ENCODE measurements at places on chromosomes 1 and 21. TPM values are rescaled to one million over a fixed set of nuclear protein-coding genes. Genes with fewer than 3 reads are reported as not detected.

DNA sequence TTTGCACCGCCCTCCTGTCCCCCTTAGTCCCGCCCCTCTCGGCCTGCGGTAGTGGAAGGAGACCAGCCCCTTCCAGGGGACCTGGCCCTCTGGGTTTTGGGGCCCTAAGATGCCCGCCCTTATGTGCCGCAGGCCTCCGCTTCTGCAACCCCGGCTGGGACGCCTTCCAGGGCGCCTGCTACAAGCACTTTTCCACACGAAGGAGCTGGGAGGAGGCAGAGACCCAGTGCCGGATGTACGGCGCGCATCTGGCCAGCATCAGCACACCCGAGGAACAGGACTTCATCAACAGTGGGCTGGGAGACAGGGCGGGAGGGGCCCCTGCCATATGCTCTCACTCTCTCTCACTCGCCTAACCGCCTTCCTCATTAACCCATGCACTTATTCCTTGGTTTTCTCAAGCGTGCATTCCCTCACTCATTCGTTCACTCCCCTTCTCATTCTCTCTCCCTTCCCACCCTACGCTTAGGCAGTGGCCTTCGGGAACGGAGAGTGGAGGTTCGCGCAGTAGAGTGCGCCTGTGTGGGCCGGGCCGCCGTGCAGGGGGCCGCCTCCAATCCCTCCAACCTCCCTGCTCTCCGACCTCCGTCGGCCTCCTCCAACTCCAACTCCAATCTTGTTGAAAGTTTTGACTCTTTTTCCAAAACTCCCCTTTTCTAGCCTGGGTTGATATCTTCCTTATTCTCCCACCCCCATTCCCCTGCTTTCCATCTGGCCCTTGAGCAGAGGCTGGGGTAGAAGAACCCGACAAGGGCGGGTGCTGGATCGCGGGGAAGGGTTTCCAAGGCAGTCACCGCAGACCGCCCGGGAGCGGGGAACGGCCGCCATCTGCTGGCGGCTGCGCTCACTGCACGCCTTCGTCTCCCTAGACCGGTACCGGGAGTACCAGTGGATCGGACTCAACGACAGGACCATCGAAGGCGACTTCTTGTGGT, 15.2 kb downstream of the BCAN start:
- peak overlapping the region; percentile 23 for H3K4me3 ChIP-seq
- DNase-seq = no peak
- no peaks in the 10 kb centered on the region for H3K36me3 ChIP-seq
- H3K4me1 ChIP-seq = peaks cover 51% of the 10 kb centered on the region

- peaks cover 19% of the 10 kb centered on the region for H3K4me1 ChIP-seq
- no peaks in the 10 kb centered on the region for H3K27me3 ChIP-seq
- no peak for DNase-seq
- H3K27ac ChIP-seq = peak overlapping the region; percentile 25
- no peak overlapping the region for H3K4me3 ChIP-seq
Measured at GRCh38 chr1:114003431-114003830, 24.2 kb downstream of the OLFML3 start.

GRCh38 chr1:112673592-112674439, 643 bp upstream of the MOV10 start:
- DNase-seq = no peak
- peaks cover 30% of the 10 kb centered on the region for H3K4me1 ChIP-seq
- H3K27me3 ChIP-seq = no peaks in the 10 kb centered on the region
- H3K36me3 ChIP-seq = no peaks in the 10 kb centered on the region
- H3K27ac ChIP-seq = peak overlapping the region; percentile 93
- peak overlapping the region; percentile 75 for H3K4me3 ChIP-seq

GRCh38 chr1:235864931-235865525, 1.7 kb downstream of the LYST start:
- H3K36me3 ChIP-seq = no peaks in the 10 kb centered on the region
- H3K27me3 ChIP-seq = no peaks in the 10 kb centered on the region
- H3K4me1 ChIP-seq = peaks cover 53% of the 10 kb centered on the region
- H3K4me3 ChIP-seq = peak overlapping the region; percentile 98
- H3K27ac ChIP-seq = peak overlapping the region; percentile 99
- no peak for DNase-seq

GRCh38 chr1:44568128-44568900, 106.0 kb downstream of the TMEM53 start:
- DNase-seq = no peak
- no peaks in the 10 kb centered on the region for H3K4me1 ChIP-seq
- no peaks in the 10 kb centered on the region for H3K36me3 ChIP-seq
- H3K27ac ChIP-seq = no peak overlapping the region
- no peaks in the 10 kb centered on the region for H3K27me3 ChIP-seq

DNA sequence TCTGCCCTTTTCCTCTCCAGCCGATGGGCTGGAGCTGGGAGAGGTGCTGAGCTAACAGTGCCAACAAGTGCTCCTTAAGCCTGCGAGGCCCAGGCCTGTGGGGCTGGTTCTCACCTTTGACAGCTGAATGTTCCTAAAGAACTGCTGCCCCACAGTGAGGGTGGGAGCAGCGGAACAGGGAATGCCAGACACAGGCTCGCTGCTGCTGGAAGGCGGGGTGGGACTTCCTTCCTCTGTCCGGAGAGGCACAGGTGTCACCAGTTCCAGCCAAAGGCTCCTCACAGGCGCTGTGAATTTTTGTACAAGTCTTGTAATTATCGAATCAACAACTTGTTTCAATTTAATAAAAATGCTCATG, 47.1 kb downstream of the COQ8A start:
- DNase-seq = no peak
- no peak overlapping the region for H3K27ac ChIP-seq
- H3K4me3 ChIP-seq = no peak overlapping the region
- H3K27me3 ChIP-seq = no peaks in the 10 kb centered on the region
- H3K36me3 ChIP-seq = peaks cover 41% of the 10 kb centered on the region

The TAS1R1 gene
- total RNA-seq = not detected

GRCh38 chr1:147837964-147838292, 64.7 kb upstream of the GJA8 start:
- no peak overlapping the region for H3K4me3 ChIP-seq
- no peaks in the 10 kb centered on the region for H3K4me1 ChIP-seq
- no peak for DNase-seq
- no peaks in the 10 kb centered on the region for H3K27me3 ChIP-seq

The RGS18 gene
- 0.98 TPM for total RNA-seq

The HSF2BP gene
- 2.7 TPM for total RNA-seq

DNA sequence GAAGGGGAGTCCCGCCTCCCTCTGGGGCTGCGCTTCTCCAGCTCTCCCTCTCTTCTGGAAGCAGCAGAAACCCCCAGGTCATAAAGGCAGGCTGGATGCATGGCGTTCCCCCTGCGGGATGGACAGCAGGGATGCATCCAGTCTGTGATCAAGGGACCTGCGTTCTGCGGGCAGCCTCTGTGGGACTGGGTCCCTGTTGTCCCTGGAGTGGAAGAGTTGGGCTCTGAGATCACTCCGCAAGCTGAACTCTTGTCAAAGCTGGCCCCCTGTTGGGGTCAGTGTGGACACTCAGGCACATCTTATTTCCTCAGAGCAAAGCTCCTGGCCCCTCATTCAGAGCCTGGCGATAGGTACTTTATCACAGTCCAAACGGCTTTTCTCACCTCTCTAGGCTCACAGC, 341.2 kb downstream of the PTPRU start:
- no peaks in the 10 kb centered on the region for H3K4me1 ChIP-seq
- H3K4me3 ChIP-seq = no peak overlapping the region
- H3K27me3 ChIP-seq = no peaks in the 10 kb centered on the region
- H3K27ac ChIP-seq = no peak overlapping the region
- no peak for DNase-seq
- no peaks in the 10 kb centered on the region for H3K36me3 ChIP-seq

The KCNJ10 gene
- total RNA-seq = not detected

The SLFNL1 gene
- 1.2 TPM for total RNA-seq

The CAMK2N1 gene
- 18.9 TPM for total RNA-seq

The SERTAD4 gene
- 2.7 TPM for total RNA-seq

The IFI44L gene
- total RNA-seq = 1.7 TPM

DNA sequence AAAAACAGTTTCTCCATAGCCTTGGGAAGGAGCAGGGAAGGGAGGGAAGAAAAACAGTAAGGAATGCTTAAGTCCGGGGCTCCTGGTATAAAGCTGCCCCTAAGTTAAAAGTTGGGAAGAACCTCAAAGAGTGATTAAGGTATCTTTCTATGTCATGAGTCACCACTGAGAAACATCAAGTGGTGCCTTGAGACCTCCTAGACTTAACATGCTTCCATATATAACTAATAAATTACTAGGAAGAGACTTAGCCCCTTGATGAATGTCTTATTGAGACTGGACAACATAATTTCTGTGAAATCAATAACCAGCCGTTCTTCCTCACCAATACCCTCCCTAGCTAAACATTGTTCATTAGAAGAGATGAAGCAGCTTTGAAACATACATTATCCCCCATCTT, 121.8 kb upstream of the SLC44A3 start:
- no peaks in the 10 kb centered on the region for H3K4me1 ChIP-seq
- no peaks in the 10 kb centered on the region for H3K27me3 ChIP-seq
- no peaks in the 10 kb centered on the region for H3K36me3 ChIP-seq
- DNase-seq = no peak
- H3K4me3 ChIP-seq = no peak overlapping the region

DNA sequence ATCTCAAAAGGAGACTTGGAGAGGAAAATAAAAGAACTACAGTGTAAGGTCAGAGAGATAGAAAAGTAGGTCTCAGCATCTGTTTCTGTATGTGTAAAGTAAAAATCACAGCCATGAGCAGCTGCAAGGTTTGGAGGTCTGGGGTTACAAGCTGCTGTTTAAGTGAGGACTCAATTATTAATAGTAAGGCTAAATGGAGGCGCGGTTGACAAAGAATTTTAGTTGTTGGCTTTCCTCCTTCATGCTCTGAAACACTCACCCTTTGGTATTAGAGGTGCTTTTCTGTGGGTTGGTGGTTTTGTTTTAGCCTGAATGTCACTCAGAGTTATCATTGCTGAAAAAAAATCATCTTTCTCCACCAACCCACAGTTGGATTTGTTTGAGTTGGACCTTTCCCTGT, 59.8 kb upstream of the HAO2 start:
- H3K27me3 ChIP-seq = no peaks in the 10 kb centered on the region
- H3K36me3 ChIP-seq = no peaks in the 10 kb centered on the region
- no peak overlapping the region for H3K4me3 ChIP-seq

DNA sequence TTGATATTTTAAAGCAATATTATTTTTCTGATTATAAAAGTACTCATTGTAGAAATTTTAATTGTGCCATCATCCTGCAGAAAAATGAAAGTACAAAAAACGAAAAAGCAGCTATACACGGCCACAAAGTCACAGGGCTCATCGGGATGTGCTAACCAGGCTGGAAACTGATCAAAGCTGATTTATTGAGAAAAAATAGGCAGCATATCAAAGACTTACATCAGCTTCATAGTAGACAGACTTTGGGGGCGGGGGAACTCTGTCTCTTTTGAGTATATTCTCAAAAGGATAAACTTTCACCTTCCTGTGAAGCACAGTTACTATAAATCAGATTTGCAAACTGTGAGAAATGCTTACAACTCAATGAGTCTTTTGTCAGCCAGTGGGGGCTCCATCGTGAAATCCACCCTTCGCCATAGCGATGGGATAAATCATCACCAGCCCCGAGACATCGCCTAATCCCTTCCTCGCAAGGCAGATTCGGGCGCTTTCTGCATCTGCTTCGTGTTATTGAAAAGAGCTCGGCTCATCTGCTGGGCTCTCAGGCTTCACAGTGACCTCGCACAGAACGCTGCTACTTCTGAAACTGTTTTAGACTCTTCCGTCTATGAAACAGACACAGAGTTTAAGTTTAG, 69.2 kb upstream of the ERG start:
- DNase-seq = no peak
- peaks cover 6% of the 10 kb centered on the region for H3K4me1 ChIP-seq
- no peaks in the 10 kb centered on the region for H3K27me3 ChIP-seq
- no peak overlapping the region for H3K27ac ChIP-seq

The MIB2 gene
- 66.8 TPM for total RNA-seq

The ACTL8 gene
- not detected for total RNA-seq

DNA sequence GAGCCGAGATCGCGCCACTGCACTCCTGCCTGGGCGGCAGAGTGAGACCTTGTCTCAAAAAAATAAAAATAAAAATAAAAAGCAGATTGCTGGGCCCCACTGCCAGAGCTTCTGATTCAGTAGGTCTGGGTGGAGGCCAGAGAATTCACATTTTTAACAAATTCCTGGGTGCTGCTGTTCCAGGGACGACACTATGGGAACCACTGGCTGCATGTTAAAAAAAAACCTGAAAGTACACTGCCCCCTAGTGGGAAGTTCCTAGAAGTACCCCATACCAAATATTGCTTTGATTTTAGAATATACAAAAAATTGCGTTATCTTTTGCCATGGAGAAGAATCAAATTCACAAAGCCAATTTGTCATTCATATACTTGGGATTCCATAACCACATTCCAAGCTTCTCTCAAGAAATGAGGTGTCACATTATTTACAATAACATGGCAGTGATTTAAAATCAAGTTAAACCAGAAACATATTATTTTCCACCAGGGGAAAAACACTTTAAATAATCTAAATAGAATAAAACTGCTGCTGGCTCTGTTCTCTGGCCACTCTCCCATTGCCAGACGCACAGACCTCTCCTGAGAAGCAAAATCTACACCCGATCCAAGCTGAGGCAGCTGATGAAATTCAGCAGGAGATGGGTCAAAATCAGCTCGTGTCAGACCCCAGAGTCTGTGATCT, 27.4 kb downstream of the SYF2 start:
- no peaks in the 10 kb centered on the region for H3K36me3 ChIP-seq
- DNase-seq = no peak
- no peak overlapping the region for H3K27ac ChIP-seq

DNA sequence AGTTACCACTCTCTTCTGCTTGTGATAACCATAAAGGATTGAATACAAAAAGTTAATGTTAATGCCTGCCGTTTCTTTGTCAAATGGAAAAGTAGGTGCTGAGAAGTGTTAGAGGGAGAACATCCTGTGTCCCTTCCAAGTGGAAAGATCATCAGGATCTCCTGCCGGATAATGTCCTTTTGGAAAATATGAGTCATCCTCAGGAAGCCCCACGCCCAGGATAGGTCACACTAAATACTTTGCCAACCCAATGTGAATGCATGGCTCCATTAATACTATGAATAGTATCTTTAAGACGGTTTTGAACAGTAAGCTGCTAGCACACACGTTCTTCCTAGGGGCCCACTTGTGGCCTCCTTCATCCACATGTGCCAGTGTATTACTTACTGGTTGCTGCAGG, 279.5 kb downstream of the ZNF326 start:
- H3K4me1 ChIP-seq = no peaks in the 10 kb centered on the region
- H3K36me3 ChIP-seq = no peaks in the 10 kb centered on the region

The SPAG17 gene
- total RNA-seq = 10.1 TPM

DNA sequence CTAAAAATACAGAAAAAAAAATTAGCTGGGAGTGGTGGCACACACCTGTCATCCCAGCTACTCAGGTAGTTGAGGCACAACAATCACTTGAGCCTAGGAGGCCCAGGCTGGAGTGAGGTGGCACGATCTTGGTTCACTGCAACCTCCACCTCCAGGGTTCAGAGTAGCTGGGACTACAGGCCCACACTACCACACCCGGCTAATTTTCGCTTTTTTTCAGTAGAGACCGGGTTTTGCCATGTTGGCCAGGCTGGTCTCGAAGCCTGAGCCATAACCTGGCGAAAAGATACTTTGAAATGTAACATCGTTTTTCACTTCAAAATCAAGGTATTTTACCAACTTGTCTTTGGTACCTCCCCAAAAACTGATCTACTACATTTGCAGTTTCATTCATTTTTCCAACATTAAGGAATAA, 6.1 kb downstream of the GAS5 start:
- peaks cover 22% of the 10 kb centered on the region for H3K4me1 ChIP-seq
- H3K27ac ChIP-seq = no peak overlapping the region
- no peak for DNase-seq
- peaks cover 71% of the 10 kb centered on the region for H3K36me3 ChIP-seq
- H3K27me3 ChIP-seq = no peaks in the 10 kb centered on the region

The FCER1A gene
- 3.2 TPM for total RNA-seq

GRCh38 chr1:232797856-232798510, 7.2 kb upstream of the MAP10 start:
- H3K27ac ChIP-seq = no peak overlapping the region
- peaks cover 5% of the 10 kb centered on the region for H3K4me1 ChIP-seq
- no peaks in the 10 kb centered on the region for H3K27me3 ChIP-seq
- no peak overlapping the region for H3K4me3 ChIP-seq

The DCST2 gene
- 7.9 TPM for total RNA-seq

The TFF3 gene
- 31.9 TPM for total RNA-seq
